Astrocyte of the spinal cord (primary cell): ENCODE measurements at places on chromosomes 6 and 20.

DNA sequence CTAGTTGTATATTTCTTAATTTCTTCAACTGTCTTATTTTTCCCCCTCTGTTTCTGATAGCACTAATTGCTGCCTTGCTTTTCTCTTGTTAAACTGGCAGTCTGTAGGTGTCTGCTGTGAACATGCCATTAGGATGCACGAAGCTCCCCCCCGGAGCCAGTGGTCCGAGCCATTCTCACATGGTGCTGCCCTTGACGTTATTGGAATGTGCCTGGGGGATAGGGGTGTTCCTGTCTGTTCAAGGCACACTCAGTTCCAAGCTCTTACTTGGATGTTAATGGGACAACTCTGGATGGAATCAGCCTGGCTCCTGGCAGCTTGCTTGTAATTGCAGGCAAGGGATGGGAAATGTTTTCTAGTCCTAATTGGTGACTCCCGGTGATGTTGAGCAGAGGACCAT is 68.4 kb downstream of the RREB1 start:
- DNase-seq, result no peak

GRCh38 chr20:50498071-50498776 is 12.0 kb upstream of the PTPN1 start:
- peak; percentile 40 for DNase-seq

DNA sequence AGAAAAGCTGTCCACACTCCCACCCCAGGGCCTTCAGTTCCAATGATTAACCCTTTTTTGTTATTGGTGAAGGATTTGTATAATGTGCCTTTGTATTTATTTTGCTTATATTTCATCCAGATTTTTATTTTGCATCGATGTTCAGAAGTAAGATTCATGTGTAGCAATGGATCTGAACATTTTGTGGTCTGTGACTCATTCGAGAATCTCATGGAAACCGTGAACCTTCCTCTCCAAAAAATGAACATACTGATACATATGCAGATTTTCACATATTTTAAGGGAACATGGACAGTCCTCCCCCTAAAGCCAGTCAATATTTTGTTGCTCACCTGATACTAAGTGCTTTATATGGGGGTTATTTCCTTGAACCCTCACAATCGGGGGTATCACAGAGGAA is 421.8 kb upstream of the SOX4 start:
- DNase-seq, result peak; percentile 24

- no peak for DNase-seq
Observed at GRCh38 chr6:158344534-158344933, 32.3 kb downstream of the TULP4 start.

GRCh38 chr20:40689943-40690835 is 1.2 kb upstream of the MAFB start:
- peak; percentile 91 for DNase-seq

DNA sequence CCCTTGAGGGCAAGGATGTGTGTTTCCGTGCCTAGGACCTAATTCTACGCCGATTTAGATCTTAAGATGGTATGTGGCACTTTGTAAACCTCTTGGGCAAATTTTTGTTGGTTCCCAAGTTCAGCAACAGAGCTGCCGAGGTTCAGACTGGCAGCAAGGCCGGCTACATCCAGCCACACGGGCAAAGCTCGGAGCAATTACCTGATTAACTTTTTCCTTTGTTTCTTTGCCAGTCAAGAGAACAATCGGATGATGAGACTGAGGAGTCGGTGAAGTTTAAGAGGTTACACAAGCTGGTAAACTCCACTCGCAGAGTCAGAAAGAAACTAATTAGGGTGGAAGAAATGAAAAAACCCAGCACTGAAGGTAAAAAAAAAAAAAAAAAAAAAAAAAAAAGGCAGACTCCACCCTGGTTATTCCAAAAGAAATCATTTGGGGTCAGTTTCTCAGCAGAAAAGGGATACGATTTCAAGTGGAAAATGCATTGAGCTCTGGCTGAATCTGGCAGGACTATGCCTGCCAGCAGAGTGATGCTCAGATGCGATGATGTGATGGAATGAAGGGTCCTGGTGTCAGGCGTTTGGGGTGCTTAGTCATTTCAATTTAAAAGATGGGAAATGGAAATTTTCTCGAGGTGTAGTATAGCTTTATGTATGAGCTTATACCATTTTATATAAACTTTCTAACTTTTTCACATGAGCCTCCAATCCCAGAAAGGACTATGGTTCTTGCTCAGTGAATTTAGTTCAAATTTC is 171.6 kb downstream of the SASH1 start:
- no peak for DNase-seq

DNA sequence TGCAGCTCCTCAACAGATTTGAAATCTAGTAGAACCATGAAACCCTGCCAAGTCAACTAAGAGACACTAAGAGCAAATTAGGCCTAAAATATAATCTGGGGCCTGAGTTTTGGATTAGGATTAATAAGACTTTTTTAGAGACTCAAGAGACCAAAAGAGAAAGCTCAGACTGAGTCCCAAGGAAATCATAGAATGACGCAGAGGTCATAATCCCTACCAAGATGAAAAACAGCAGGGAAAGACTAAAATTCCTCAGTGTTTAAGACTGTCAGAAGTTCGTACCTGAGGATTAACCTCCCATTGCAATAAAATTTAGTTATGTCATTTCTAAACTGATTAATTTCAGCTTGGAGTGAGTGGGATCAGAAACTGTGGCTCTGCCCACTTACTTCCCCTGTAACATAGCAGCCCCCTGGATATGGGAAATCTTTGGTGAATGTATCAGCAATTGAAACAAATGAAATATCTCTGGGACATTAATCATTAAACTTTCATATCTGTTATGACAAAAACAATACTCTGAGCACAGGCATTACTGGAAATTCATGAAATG is 200.3 kb downstream of the EDN1 start:
- DNase-seq, result no peak

DNA sequence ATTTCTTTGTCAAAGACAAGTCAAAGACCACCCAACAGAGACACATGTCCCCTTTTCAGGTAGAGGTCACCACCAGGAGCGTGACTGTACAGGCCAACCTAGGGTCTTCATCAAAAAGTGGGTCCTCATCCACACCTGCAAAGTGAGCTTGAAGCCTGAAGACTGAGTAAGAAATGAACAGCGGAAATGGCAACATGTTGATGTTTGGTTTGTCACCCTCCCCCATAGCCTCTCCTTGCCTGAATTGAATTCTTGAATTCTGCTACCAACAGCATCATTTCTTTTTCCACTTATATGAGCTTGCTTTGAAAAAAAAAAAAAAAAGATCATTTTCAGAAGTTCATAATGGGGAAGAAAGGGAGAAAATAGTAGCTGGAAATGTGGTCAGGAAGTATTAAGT is 104.4 kb downstream of the NFATC2 start:
- no peak for DNase-seq

DNA sequence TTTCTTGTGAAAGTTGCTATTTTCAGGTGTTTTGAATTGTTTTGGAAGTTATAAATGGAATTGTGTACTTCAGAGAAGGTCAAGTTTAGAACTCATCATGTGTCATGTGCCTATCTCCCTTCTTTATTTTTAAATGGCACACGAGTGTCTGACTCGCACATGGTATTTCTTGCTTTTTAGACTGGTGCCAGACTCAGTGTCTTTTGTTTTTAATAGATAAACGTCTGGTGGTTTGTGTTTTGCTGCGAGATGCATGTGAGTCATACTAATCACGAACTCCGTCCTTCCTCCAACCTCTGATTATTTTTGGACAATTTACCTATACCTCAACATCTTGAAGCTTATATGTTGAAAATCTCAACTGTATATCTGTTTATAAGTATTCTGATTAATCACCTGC is 292.1 kb downstream of the CDKAL1 start:
- DNase-seq, result peak; percentile 54

- DNase-seq, result no peak
Observed at GRCh38 chr6:21772884-21773575, 179.5 kb downstream of the SOX4 start.

DNA sequence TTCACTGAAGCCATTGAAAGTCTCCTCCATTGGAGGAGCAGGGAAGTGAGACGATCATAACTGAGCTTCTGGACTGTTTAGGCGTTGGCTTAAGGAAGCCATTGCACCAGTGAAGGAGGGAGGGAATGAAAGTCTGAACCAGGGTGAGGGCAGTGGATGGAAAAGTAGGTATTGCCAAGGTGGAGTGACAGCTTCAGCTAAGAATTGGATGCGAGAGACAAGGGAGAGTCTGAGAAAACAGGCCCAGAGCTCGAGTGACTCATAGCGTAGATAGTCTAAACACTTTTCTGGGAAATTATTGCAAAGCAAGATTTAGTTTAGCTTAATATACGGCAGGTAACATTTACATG is 4.5 kb downstream of the DSP start:
- no peak for DNase-seq

DNA sequence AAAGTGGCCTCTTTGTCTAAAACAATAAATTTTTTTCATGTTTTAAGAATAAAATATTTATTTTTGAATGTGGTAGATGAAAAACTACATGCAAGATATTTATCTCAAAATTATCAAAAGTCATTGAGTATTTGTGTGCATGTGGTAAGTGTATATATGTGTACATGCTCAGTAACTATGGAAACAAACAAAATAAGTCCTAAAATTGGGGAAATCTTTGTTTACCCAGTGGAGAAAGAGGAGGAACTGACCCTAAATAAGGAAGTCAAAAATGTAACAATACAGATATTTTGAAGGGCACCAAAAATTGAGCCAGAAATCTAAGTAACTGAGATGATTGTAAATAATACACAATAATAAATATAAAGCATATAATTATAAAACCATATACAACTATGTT is 639.2 kb downstream of the MAFB start:
- no peak for DNase-seq

- DNase-seq, result peak; percentile 71
Observed at GRCh38 chr20:57622579-57623381, 2.6 kb upstream of the ZBP1 start.
